ENCODE measurements at places on chromosomes 11 and 22. TPM values are rescaled to one million over a fixed set of nuclear protein-coding genes. Genes with fewer than 3 reads are reported as not detected.

DNA sequence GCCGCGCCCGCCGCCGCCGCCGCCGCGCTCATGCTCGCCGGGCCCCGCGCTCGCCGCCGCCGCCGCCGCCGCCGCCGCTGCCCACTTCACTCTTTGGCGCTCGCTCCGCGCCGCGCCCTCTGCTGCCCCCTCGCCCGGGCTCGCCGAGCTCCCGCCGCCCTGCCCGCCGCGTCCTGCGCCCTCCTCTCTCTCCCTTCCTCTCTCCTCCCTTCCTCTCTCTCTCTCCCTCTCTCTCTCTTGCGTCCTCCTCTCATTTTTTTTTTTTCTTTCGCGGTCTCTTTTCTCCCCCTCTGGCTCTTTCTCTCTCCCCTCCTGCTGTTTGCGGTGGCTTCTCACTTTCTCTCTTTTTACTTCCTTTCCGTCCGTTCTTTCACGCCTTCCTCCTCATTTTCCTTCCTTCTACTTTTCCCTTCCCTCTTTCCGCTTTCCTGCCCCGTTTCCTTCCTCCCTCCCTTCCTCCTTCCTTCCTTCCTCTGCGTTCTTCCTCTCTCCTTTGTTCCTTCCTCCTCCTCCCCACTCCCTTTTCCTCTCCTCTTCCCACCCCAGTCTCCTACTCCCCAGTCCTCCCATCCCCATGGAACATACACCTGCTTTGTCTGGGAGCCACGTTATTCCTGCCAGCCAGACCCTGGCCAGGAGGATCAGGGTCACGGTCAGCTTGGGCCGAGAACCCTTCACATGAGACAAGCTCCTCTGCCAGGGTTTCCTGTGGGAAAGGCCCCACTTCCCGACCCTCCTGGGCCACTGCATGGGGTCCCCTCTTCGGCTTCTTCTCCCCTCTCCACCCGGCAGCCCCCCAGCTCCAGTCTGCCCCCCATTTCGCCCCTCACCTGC, 19.3 kb upstream of the SHISAL1 start:
- no peak for DNase-seq

DNA sequence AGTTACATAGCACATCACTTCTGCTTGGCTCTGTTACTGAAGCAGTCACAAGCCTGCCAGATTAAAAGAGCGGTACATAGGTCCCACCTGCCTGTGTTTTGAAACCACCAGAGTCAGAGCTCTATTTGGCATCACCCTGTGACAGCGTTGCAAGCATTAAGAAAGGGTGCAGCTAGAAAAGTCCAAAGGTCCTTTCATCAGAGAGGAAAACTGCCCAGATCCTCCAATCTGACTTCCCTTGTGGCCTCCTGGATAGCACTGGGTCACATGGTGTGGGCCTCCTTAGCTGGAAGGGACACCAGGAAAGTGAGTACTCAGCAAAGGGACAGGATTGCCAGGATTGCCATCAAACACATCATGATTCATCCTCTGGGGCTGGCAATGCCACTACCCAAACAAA, 22.9 kb downstream of the STX3 start:
- no peak for DNase-seq

POTEH gene
- not detected for total RNA-seq

LRRC10B gene
- 0.61 TPM for total RNA-seq

GRCh38 chr11:61711498-61711897, 31.3 kb downstream of the DAGLA start:
- DNase-seq = no peak

GRCh38 chr22:30238661-30239487, 7.7 kb downstream of the LIF start:
- no peak for DNase-seq

DNA sequence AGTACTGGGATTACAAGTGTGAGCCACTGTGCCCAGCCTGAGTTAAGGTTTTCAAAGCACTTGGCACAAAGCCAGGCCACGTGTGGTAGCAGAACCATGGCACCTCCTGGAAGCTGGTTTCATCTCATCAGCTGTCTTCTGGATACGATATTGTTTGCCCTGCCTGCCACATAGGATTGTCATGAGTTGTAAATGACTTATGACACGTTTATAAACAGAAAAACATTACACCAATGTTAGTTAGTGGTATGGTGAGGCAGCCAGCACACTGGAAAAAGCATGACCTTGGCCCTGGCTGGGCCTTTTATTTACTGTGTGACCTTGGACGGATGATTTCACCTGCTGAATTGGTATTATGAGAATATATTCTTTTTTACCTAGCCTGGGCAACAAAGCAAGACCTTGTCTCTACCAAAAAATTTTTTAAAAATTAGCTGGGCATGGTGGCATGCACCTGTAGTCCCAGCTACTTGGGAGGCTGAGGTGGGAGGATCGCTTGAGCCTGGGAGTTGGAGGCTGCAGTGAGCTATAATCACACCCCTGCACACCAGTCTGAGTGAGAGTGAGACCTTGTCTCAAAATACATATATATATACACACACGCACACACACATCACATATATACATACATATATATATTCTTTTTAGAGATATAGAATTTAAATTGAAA, 24.0 kb upstream of the MYH9 start:
- DNase-seq = no peak

GRCh38 chr11:64089027-64089360, 53.3 kb downstream of the FLRT1 start:
- no peak for DNase-seq

GRCh38 chr22:42060489-42060888, 10.1 kb downstream of the NAGA start:
- no peak for DNase-seq

DTX4 gene
- total RNA-seq = 20.0 TPM

DNA sequence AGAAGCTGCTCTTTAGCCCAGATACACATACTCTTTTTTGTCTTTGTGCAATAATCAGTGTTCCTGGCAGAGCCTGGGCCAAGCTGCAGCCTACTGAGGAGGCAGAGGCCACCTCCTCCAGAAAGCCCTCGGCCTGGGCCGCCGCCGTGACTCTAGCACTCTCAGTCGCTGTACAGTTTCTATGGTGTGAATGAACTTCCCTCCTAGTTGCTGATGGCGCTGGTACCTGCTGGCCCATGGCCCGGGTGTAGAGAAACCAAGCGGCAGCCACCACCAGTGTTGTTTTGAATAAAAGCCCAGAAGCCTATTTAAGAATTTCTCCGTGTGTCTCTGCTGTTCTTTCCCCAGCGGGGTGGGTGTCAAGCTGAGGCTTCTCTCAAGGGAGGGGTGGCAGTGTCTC, 118.9 kb downstream of the CACNA1I start:
- no peak for DNase-seq

- DNase-seq = no peak
Observed at GRCh38 chr11:27754035-27755017, 54.1 kb upstream of the BDNF start.

DNA sequence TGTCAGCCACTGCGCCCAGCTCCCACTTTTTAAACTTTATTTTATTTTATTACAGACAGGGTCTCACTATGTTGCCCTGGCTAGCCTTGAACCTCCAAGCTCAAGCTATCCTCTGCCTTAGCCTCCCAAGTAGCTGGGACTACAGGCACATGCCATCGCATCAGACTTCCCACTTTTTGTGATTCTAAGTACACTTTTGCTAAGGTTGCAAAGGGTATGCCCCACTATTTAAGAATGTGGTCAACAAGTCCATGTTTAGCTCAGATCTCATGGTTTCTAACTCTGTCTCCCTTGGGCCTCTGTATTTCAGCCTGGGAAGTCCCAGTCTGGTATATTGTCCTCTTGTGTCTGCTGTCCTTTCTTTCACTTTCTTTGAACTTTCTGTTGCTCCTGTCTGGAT, 35.3 kb downstream of the EXPH5 start:
- peak; percentile 14 for DNase-seq

DNA sequence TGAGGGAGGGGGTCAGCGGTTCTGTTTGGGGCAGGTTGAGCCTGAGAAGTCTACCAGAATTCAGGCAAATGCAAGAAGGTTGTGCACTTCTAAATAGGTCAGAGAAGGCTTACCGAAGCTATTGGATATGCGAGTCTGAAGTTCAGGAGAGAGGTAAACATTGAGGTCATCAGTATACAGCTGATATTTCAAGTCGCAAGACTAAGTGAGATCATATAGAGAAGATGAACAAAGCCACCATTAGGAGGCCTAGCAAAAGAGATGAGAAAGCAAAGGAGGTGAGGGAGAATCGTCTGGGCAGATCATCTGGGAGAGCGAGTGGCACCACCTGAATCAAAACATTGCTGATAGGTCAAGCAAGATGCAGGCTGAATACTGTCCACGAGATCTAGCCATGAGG, 430.6 kb downstream of the BUD13 start:
- DNase-seq = no peak

DNA sequence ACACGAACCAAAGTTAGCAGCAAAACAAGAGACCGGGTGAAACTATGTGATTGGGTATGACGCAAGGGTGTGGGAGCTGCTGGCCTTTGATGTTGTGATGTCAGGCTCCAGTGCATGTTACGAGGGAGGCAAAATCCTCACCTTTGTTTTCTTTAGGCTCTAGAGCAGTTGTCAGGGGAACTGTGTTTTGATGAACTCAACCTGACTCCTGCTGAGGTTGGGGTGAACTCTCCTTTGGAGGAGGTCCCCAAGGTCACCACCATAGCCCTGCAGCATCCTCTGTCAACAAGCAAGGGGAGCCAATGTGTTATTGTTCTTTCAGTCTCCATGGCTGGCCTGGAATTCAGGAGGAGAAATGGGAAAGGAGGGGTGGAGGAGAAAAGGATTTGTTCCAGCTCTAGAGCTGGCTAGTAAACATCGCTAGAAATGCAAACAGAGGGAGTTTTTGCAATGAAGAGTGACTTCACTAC, 33.8 kb downstream of the RASSF10 start:
- DNase-seq = no peak

DNA sequence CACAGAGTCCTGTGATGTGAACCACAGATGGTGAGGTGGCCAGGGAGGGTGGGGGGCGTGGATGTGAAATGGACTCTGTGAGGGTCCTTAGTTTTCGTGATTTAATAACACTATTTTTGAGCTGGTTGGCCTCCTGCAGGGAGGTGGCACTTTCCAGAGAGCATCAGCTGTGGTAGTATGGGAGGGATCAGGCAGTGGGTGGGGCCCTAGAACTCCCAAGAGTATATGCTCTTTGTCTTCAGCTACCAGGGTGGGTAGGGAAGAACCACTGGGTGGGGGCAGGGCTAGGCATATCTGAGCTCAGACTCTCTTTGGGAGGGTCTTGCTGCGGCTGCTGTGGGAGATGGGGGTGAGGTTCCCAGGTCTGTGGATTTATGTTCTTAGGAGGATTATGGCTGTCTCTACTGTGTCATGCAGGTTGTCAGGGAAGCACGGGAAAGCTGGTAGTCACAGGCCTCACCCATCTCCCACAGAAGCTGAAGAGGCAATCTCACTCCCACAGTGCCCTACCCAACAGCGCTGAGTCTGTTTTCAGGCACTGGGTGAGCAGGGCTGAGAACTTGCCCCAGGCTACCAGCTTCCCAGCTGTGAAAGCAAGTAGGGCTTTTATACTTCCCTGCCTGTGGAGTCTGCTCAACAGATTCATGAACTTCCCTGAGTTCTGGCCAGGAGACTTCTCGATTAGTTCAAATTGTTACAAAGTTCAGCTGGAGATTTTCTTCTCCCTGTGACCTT, 47.9 kb upstream of the SNX19 start:
- no peak for DNase-seq

DNA sequence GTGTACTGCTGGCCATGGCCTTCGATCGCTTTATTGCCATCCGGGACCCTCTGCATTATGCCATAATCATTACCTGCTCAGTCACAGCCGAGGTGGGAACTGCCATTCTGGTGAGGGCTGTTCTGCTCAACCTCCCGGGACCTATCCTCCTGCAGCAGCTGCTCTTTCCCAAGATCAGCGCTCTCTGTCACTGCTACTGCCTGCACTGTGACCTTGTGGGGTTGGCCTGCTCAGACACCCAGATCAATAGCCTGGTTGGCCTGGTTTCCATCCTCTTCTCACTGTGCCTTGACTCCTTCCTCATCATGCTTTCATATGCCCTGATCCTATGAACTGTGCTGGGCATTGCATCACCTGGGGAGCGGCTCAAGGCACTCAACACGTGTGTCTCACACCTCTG, 24.9 kb upstream of the TRIM21 start:
- DNase-seq = no peak

CSNK2A3 gene
- 0.69 TPM for total RNA-seq

DNA sequence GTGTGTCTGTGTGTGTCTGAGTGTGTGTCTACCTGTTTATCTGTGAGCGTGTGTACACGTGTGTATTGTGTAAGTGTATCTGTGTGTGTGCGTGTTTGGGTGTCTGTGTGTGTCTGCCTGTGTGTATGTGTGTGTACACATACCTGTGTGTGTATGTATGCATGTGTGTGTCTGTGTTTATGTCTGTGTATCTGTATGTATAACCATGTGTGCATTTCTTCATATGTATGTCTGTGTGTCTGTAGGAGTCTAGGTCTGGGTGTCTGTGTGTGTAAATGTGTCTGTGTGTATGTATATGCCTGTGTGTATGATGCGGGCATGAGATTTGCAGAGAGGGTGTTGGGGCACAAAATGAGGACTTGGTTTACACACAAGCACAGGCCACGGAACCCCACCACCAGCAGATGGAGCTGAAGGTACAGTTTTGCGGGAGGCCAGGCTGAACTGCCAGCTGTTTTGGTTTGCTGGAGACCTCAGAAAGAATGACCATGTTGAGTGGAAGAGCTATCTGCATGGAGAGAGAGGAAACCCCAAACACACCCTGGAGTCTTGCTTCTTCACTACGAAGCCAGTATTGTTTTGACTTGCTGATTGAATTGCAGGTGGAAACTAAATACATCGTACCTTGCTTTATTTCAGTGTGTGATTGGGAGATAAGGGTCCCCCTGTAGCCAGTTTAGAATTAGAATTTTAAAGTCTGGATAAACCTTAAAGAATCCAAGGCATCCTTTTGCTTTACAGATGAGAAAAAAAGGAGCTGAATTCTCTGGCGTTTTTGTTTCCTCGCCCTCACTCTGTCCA, 497.2 kb downstream of the NTM start:
- DNase-seq = peak; percentile 68

GRCh38 chr22:48424201-48424627, 1403.5 kb downstream of the BRD1 start:
- no peak for DNase-seq

DNA sequence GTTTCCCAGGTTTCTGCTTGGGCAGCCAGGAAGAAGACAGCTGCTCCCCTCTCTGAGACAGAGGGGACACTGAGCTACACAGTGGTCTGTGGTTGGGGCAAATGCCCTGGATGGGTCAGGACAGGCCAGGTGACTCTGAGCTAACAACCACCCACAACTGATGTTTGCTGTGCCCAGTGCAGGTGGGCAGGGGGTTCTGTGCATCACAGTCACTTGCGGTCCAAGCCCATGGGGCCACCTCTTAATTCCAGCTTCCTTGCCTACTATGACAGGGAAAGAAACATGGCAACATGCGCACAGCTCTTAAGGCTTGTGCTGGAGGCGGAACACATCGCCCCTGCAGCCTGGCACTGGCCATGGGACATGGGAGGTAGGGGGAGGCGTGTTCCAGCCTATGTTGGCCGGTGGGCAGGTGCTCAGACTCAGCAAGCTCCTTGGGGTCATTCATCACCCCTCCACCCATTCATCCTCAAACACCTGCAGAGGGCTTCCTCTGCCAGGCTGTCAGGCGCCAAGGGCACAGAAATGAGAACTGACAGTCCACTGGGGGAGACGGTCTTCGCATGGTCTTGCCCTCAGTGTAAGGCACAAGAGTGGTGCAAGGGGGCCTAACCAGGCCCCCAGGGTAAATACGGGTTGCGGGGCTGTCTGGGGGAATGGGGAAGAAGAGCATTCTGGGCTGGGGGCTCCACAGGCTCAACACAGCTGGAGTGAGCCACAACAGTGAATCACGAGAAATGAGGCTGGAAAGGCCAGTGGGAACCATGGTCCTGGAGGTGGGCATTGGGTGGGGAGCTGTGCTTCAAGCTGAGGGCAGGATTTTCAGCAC, 55.6 kb downstream of the ARFGAP3 start:
- DNase-seq = no peak

- no peak for DNase-seq
Observed at GRCh38 chr11:69155302-69156234, at the start of gene SMIM38. Gene SMIM38 (plus strand): TSS chr11:69155935. CDS start chr11:69157847, 1,912 bp downstream.

GRCh38 chr22:17965538-17966402, 58.6 kb downstream of the MICAL3 start:
- DNase-seq = no peak

Measured in H1 (cell line).